ENCODE measurements at places on chromosomes 1 and 21. TPM values are rescaled to one million over a fixed set of nuclear protein-coding genes. Genes with fewer than 3 reads are reported as not detected.

The BTBD19 gene
- total RNA-seq = 0.29 TPM

The CXADR gene
- 5.1 TPM for total RNA-seq

The LEPROT gene
- total RNA-seq = 21.3 TPM

The HLX gene
- total RNA-seq = 2.8 TPM

The GPR37L1 gene
- total RNA-seq = under 0.01 TPM

The MAGOH gene
- 60.0 TPM for total RNA-seq

The C8A gene
- not detected for total RNA-seq

The RHD gene
- total RNA-seq = not detected

The OR2T2 gene
- not detected for total RNA-seq

The PODN gene
- total RNA-seq = not detected

The FMO4 gene
- total RNA-seq = 0.39 TPM

The MSH4 gene
- 0.34 TPM for total RNA-seq

The GBP7 gene
- not detected for total RNA-seq

The HPCA gene
- not detected for total RNA-seq

The CA6 gene
- total RNA-seq = not detected

The BCAN gene
- total RNA-seq = not detected

The SPAG17 gene
- not detected for total RNA-seq

The MARK1 gene
- total RNA-seq = 6.6 TPM

The AADACL4 gene
- not detected for total RNA-seq

The CLCNKB gene
- total RNA-seq = 0.11 TPM

The C1QA gene
- total RNA-seq = not detected

The NEGR1 gene
- total RNA-seq = 16.3 TPM

The TNFRSF4 gene
- not detected for total RNA-seq

The KCNE2 gene
- total RNA-seq = not detected

The FCRL2 gene
- not detected for total RNA-seq

The PLA2G5 gene
- not detected for total RNA-seq

The NHLH1 gene
- not detected for total RNA-seq

The NID1 gene
- 5.8 TPM for total RNA-seq

The SH3D21 gene
- total RNA-seq = 1.1 TPM

The LCE1E gene
- not detected for total RNA-seq

The CLCA1 gene
- not detected for total RNA-seq

The TAS1R3 gene
- total RNA-seq = under 0.01 TPM

The CHRM3 gene
- total RNA-seq = 0.45 TPM

The KRTAP7-1 gene
- total RNA-seq = not detected

The S100A12 gene
- not detected for total RNA-seq

The SLC37A1 gene
- total RNA-seq = 23.2 TPM

The ZNF691 gene
- 11.8 TPM for total RNA-seq

The ETNK2 gene
- 10.5 TPM for total RNA-seq

The SEMA6C gene
- 0.40 TPM for total RNA-seq

The DTL gene
- total RNA-seq = 28.7 TPM

The AIRE gene
- total RNA-seq = not detected

The FABP3 gene
- not detected for total RNA-seq

The DIRAS3 gene
- 67.9 TPM for total RNA-seq

The ATP13A2 gene
- 47.2 TPM for total RNA-seq

The RNF115 gene
- 8.9 TPM for total RNA-seq

The TMEM222 gene
- total RNA-seq = 54.9 TPM

The NVL gene
- total RNA-seq = 31.8 TPM

The OR2T33 gene
- 0.57 TPM for total RNA-seq

The CRYBG2 gene
- 0.51 TPM for total RNA-seq

The HPDL gene
- total RNA-seq = not detected

The TFF2 gene
- total RNA-seq = not detected

The LCE1B gene
- total RNA-seq = not detected

The INSRR gene
- total RNA-seq = not detected

The RIIAD1 gene
- total RNA-seq = not detected

The WASF2 gene
- total RNA-seq = 12.3 TPM

The NFASC gene
- 5.8 TPM for total RNA-seq

The MYBPH gene
- total RNA-seq = not detected

The ABL2 gene
- total RNA-seq = 17.6 TPM

The EXTL2 gene
- 29.3 TPM for total RNA-seq
